ENCODE measurements at places on chromosomes 12 and 14.

DNA sequence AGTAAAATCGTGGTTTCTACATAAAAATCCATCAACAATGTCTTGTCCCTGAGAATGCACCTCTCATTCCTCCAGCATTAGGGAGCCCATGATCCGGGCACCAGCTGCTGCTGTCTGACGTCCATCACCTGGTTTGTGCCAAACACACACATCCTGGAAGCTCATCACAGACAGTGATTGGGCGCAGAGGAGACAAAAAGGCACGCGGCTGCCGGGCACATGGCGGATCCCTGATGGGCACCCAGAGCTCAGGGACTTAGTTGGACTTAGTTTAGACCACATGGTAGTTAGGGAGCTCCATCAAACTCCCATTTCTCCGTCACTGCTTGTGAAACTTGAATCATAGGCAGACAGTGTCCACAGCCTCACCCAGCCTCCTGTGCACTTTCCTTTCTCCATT lies 1059.3 kb downstream of the TMEM121 start:
- no peak for DNase-seq

DNA sequence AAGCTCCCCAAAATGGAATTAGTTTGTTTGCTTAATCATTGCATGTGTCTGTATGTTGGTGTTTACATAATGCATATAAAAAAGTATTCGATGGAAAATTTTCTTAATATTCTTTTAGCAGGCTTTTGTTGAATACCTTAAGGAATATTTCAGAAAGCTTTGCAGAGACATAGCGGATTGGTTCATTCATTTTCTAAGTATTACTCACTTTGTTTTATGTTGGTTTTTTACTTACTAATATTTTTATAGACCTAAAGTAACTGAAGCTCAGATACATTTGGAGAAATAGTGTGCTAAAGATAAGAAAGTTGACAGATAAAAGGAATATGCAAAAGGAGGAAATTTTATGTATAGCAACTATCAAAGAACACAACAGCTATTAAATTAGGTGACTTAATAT lies 191.0 kb downstream of the ERC1 start:
- no peak for DNase-seq

DNA sequence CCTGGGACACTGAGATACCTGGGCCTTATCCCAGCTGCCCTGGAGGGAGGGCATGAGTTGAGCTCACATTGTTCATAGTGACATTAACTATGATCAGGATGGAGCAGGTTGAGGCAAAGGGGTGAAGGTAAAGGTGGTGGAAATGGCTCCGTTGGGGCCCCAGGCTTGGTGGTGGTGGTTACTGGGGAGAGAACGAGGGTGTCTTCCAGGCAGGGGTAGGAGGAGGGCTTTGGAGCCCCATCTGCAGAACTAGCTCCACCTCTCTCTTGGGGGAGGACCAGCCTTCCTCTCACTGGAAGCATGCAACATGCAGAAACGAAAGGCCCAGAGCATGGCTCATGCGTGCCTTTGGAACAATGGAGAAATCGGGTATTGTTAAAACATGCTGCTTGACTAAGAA lies 217.0 kb downstream of the SLC41A2 start:
- DNase-seq, result no peak

- no peak for DNase-seq
These were observed 76.9 kb downstream of the KICS2 start for GRCh38 chr12:64145226-64145625.

GRCh38 chr14:31505411-31505810 lies 17.6 kb upstream of the GPR33 start:
- no peak for DNase-seq

DNA sequence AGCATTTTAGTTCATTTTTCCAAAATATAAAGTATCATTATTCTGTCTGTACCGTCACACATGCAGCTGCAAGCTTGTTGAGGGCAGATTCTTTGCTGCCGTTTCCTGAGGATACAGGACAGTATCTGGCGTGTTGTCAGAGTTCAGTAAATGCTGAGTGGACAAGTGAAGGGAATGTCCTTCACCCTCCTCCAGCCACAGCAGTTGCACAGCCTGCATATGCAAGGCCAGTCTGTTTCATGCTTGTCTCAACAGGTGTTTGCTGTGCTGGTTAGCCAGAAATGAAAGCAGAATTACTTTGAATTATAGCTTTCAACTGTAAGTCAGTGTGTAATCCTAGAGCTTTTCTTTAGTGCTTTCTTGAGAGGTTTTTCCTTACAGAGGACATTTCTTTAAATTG lies 36.5 kb downstream of the TDP1 start:
- DNase-seq, result no peak

DNA sequence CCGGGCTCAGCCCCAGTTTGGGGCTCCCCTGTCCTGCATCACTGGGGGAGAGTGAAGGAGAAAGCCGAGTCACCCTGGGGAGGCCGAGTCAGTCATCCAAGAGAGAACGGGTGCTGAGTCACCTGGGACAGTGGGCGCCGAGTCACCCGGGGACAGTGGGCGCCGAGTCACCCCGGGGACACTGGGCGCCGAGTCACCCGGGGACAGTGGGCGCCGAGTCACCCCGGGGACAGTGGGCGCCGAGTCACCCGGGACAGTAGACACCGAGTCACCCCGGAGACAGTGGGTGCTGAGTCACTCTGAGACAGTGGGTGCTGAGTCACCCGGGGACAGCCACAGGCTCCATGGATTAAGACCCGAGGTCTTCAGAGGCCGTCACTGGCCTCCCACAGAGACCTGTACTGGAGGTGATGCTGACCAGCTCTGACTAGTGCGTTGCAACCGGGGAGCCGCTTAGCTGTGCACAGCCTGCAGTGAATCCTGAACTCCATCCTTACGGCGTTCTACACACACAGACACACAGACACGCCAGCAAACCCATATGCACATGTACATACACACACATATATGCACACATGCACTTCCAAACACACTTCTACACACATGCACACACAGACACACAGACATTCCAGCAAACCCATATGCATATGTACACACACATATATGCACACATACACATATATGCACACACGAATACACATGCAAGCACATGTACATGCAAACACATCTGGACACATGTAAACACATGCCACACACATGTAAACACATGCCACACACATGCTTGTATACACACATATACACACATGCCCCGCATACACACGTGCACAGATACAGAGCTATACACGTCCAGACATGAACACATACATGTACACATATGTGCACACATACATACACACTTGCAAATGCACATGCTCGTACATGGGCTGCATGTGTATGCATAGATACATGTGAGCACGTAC lies 64.9 kb upstream of the GALNT9 start:
- DNase-seq, result no peak

DNA sequence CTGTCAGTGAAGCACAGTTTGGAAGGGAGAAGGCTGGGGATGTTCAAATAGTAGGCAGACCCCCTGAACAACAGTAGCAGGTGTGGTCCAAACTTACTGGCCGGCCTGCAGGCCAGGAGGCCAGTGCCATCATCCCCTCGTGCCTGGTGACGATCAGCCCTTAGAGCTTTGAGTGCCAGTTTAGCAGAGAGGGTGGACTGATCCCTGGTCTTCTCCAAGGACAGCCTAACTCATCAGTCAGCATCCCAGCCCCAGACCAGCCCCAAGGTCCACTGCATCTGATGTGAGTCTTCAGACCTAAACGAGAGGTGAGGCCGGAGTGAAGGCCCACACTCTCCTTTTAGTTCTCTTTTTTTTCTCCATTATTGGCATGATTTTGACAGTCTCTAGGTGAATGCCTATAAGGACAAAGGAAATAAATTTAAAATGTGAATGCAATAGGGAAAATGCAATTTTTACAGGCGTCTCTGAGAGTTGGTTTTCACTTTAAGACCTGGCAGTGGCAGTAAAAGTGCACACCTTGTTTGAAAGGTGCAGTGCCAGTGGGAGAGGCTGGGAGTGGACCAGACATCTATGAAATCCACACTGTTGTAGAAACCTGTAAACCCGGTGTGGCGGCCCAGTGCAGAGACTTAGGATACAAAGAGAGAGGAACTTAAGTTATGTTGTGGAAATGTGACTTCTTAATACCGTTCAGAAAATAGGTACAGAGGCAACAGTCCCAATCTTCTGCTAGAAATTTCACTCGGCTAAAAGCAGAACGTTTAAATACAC lies 311.2 kb downstream of the CACNA1C start:
- DNase-seq, result no peak

DNA sequence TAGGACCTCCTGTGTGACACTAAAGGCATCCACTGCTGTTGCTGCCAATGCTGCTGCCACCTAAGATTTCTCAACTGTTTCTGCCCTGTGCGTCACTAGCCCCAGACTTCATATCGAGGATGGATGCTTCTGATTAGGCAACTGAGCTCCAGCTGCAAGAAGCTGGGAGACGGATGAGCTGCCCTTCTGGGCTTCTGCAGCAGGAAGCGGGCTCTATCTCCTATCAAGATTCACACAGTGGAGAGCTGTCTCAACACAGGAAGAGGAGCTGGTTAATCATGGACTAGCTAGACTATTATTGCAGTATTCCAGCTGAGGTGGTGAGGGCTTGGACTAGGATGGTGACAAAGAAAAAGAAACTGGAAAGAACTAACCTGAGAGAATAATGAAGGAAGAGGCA lies 59.2 kb upstream of the PELI2 start:
- DNase-seq, result no peak

- DNase-seq, result no peak
These were observed 96.7 kb downstream of the TMEM132D start for GRCh38 chr12:129807136-129807535.

GRCh38 chr14:57847096-57847495 lies 18.8 kb downstream of the SLC35F4 start:
- DNase-seq, result no peak
